Lower leg skin (tissue), 4 donors: ENCODE measurements at places on chromosomes 2 and 18.

DNA sequence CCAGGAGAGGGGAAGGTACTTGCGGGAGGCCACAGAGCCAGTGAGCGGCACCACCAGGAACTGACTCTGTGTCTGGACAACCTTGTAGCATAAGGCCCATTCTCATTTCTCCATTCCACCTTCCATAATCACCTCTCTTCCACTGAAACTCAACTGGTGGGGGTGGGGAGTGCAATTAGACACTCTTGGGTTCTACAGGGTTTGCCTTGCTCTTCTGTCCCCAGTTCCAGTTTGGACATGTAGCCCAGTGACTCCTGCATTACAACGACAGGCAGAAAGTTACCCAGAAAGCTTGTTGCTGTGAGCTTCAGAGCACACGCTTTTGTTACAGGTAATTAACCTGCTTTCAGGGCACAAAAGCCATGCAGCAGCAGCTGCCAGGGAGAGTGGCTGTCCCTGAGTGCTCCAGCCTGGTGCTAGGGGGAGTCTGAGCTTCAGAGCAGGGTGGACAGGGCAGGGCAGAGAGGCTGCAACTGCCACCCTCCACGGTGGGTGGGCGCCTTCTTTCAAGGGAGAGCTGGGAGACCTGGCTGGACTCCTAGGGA is 65.2 kb downstream of the COPS8 start:
- no peak for DNase-seq

DNA sequence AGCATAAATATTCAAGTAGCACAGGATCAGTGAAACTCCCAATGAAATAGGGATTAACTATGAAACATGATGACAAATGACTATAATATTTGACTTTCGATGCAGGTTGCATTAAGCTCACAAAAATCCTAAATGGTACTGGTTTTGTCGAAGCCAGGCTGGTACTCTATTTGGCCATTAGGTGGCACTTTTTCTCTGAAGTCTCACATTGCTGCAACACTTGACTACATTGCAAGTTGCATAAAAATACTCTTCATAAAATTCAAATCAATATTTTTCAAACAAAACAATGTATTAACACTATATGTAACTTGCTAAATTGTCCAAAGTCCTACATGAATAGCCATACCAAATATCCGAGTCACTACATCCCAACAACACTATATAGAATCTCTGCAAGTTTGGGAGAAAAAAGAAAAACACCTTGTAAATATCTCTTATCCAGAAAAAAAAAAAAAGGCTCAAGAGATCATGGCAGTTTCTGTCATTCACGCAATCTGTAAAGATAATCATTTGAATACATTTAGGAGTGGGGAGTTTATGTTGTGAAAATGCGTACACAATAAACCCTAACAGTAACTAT is 9.5 kb downstream of the RTTN start:
- no peak for DNase-seq

- no peak for DNase-seq
These were observed 230.8 kb downstream of the GULP1 start for GRCh38 chr2:188522517-188522916.

- no peak for DNase-seq
These were observed 279.8 kb downstream of the IKZF2 start for GRCh38 chr2:212871597-212871996.

- DNase-seq = no peak
These were observed 113.0 kb upstream of the NEDD4L start for GRCh38 chr18:57931038-57931437.

DNA sequence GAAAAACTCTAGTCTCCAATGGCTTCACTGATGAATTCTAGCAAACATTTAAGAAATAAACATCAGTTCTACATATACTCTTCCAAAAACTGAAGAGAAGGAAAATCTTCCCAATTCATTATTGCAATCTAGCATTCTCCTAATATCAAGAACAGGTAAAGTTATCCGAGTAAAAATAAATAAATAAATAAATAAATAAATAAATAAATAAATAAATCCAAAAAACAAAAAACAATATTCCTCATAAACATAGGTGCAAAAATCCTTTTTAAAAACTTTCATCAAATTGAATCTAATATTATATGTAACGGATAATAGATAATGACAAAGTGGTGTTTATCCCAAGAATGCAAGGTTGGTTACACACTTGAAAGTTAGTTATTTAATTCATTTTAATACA is 58.4 kb upstream of the TMEM247 start:
- no peak for DNase-seq

GRCh38 chr2:135494917-135495316 is 36.1 kb downstream of the ZRANB3 start:
- no peak for DNase-seq

DNA sequence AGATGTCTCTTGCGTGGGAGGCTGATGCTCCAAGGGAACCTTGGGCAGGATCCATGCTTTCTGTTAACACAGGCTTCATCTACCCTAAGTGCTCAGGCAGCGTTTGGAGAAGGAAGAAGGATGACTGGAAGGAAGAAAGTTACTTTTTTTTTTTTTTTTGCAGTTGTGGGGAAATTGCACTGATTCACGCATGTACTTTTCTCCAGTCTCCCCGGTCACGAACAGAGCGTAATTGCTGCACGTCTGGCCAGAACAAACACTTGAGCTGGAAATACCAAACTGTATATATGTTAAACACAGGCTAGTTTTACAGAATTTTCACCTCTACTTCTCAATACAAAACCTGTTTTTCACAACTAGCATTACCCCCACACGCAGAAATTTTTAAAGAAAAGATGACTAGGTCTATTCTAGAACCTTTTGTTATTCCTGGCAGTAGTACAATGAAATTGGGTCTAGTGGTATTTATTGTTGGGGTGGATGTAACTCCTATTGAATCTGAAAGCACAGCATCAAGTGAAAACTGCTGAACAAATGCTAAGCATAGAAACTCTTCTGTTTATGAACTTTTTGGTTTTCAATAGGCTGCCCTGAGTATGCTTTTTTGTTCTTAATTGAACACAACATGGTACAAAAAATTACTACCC is 9.3 kb upstream of the SCYGR5 start:
- DNase-seq = no peak

DNA sequence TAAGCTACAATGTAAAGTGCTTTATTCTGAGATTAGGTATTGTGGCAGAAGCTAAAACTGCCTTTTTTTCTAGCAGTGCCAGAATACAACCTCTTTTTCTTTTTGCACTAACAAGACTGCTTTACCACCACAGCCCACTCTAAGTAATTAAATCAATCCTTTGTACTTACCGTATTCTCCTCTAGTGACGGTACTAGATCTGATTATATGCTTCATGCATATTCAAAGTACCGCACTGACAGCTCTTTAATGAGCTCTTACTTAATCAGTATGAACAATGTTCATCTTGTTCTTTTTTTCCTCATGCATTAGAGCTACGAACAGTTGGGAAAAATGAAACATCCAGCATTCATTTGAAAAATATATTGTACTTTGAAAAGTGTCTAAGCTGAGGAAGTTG is 16.1 kb upstream of the OTX1 start:
- DNase-seq = no peak

DNA sequence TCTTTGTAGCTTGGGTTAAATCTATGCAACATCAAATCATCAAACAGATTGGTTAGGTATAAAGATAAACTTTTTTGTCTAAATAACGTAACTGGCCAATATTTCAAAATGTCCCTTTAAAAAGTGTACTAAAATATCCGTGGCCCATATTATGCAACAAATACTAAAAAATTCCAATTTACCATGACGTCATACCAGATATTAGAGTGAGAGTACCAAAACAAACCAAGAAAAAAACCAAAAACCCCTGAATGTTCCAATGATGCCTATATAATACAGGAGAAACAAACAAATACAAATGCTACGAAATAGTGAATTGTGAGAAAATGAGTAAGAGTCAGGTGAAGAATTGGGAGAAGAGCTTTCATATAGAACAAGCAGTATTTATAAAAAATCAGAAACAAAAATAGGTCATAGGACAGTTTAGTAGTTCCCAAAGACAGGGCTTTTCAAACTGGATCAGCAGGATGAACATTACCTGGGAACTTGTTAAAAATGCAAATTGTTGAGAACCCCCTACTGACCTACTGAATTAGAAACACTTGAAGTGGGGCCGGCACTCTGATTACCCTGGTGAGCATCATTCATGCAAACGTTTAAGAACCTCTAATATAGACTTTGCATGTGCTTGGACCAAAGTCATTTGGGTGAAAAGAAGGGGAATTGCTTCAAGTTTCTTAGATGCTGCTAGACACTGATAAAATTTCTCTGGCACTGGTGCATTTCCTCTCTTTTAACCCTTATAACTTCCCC is 753.7 kb downstream of the DSC3 start:
- no peak for DNase-seq

DNA sequence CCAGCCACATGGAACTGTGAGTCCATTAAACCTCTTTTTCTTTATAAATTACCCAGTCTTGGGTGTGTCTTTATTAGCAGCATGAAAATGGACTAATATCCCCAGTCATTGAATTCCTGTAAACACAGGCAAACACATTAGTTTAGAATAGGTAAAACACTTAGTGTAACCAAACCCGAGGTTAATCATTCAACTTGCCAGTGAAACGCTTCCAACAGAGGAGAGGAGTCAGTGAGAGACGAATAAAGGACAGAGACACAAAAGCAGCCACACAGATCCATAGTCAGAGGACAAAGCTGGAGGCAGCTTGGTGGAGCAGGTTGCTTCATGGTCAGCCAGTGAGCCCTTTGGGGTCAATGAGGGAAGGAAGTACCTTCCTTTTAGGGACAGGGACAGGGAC is 348.1 kb downstream of the TGIF1 start:
- no peak for DNase-seq

DNA sequence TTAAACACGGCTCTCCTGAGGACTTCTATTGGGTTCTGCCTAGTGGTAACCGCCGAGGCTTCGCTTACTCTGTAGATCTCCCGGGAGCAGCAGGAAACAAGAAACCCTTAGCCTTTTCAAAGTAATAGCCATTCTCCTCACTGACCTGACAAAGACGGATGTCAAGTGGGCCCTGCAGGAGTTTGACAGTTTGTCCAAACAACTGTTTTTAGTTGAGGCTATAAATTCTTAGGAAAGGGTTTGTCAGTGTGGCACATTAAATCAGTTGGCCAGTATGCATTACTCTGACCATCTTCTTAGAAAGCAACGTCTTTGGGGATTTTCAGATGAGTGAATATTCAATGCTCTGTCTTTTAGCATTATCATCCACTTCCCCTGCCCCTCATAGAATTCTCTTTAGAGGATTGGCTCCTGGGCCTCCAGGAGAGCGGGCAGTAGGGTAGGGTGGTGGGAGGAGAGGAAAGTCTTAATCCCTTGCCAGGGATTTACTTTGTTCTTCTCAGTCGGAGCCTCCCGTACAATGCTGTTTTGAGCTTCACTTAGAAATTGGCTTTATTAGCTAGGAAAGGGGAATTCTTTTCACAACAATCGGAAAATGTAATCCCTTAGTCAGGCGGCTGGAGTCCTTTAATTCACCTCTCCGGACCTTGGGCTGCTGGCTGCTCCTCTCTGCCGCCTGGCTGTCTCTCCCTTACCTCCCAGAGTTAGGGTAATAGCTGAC is 13.3 kb upstream of the C18orf32 start:
- no peak for DNase-seq

- no peak for DNase-seq
These were observed 126.2 kb upstream of the VRK2 start for GRCh38 chr2:57920342-57920939.

GRCh38 chr2:118046634-118047210 is 32.9 kb upstream of the CCDC93 start:
- DNase-seq = no peak

GRCh38 chr18:76823161-76823538 is 793 bp downstream of the ZNF236 start:
- DNase-seq = no peak

GRCh38 chr2:56410140-56410539 is 226.3 kb downstream of the CCDC85A start:
- DNase-seq = no peak

GRCh38 chr2:158815658-158816057 is 20.5 kb downstream of the DAPL1 start:
- no peak for DNase-seq

- no peak for DNase-seq
These were observed 532.0 kb upstream of the FSHR start for GRCh38 chr2:49686291-49686690.

DNA sequence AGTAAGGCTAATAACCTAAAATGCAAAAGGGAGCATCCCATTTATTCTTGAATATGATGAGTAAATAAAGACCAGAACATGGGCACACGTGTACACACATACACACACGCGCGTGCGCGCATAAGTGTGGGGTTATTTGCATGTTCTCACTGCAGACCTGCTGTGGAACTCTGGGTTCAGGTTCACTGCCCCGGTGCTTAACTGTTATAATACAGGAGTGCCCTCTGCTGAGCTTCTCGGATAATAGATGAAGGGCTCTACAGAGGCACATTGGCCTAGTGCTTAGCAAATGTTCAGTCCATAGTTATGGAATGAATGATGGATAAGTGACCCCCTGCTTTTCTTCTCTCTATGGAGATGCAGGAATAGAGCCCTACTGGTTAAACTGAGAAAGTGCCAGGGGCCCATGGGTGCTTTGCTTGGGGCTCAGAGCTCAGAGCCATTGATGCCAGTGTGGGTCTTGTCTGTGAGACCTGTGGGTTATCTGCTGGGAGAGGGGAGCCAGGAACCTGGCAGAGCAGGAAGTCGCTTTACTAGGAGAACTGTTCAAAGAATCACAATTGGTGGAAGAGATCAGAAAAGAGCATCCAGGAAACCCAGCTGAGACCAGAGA is 3.6 kb upstream of the ARL4C start:
- no peak for DNase-seq

- no peak for DNase-seq
These were observed 41.3 kb downstream of the HDHD2 start for GRCh38 chr18:47108998-47109405.

- DNase-seq = peak; percentile 70
These were observed 30.2 kb downstream of the CAPN13 start for GRCh38 chr2:30776831-30777635.

DNA sequence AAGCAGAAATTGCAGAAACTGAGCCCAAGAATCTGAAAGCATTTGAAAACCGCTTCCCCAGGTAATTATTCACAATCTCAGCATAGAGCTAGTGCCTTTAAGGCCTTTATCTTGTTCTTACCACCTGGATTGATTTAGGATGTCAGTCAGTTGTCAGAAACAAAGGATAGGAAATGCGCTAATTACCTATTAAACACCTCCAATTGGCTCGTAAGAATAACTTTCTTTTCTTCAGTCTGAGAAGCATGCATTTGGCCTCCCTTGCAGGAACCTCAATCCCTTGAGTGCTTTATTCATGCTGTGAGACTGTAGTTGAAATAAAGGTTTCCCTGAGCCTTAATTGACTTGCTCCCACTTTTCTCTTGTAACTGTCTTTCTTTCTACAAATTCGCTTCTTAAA is 400.3 kb upstream of the LRATD1 start:
- DNase-seq = no peak

GRCh38 chr2:167964650-167965413 is 282.6 kb downstream of the STK39 start:
- no peak for DNase-seq

DNA sequence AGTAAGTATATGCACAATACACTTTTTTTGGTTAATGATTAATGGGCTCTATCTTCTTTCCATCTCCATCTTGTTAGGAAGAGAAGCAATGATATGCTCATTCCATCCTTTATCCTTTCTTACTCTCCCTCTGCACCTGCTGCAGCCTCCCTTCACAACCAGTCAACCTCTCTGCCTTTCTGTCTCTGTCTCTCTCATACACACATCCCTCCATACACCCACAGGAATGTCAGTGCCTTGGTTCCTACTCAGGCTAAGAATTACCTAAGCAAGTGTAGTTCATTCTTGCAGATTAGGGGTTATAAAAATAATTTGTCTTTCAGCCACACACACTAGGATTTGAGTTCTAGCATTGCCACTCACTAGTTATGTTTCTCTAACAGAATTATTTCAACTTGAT is 45.6 kb downstream of the MAP2 start:
- DNase-seq = no peak

GRCh38 chr18:56330366-56331110 is 307.9 kb downstream of the TXNL1 start:
- DNase-seq = no peak
